CD4-positive, alpha-beta T cell (primary cell): ENCODE measurements at places on chromosomes 6 and 20. TPM values are rescaled to one million over a fixed set of nuclear protein-coding genes. Genes with fewer than 3 reads are reported as not detected.
A peak's percentile ranks its signal among the peaks of the same experiment; 100 is the strongest.

MUCL3 gene
- total RNA-seq, result not detected

- DNase-seq, result peak; percentile 75
- peaks cover 38% of the 10 kb centered on the region for H3K4me1 ChIP-seq
- no peaks in the 10 kb centered on the region for H3K27me3 ChIP-seq
- peaks cover 2% of the 10 kb centered on the region for H3K36me3 ChIP-seq
- peak overlapping the region; percentile 70 for H3K27ac ChIP-seq
These were observed 10.0 kb downstream of the SLCO4A1 start for GRCh38 chr20:62652041-62652893.

WFDC12 gene
- total RNA-seq, result not detected

DNA sequence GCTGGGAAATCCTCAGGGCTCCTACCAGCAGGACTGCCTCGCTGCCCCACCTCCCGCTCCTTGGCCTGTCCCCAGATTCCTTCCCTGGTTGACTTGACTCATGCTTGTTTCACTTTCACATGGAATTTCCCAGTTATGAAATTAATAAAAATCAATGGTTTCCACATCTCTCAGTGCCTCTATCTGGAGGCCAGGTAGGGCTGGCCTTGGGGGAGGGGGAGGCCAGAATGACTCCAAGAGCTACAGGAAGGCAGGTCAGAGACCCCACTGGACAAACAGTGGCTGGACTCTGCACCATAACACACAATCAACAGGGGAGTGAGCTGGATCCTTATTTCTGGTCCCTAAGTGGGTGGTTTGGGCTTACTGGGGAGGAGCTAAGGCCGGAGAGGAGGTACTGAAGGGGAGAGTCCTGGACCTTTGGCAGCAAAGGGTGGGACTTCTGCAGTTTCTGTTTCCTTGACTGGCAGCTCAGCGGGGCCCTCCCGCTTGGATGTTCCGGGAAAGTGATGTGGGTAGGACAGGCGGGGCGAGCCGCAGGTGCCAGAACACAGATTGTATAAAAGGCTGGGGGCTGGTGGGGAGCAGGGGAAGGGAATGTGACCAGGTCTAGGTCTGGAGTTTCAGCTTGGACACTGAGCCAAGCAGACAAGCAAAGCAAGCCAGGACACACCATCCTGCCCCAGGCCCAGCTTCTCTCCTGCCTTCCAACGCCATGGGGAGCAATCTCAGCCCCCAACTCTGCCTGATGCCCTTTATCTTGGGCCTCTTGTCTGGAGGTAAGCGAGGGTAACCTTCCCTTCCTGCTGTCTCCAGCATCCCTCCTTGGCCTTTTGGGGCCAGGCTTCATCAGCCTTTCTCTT is at the start of gene CFB:
Gene CFB (plus strand): TSS at position 589 of the 863 bp plus-strand sequence. CDS start 127 bp downstream, at position 716.
- H3K27me3 ChIP-seq, result peaks cover 14% of the 10 kb centered on the region
- DNase-seq, result no peak
- no peak within 1 kb of the TSS for H3K27ac ChIP-seq
- no peaks in the 10 kb centered on the region for H3K36me3 ChIP-seq

DNA sequence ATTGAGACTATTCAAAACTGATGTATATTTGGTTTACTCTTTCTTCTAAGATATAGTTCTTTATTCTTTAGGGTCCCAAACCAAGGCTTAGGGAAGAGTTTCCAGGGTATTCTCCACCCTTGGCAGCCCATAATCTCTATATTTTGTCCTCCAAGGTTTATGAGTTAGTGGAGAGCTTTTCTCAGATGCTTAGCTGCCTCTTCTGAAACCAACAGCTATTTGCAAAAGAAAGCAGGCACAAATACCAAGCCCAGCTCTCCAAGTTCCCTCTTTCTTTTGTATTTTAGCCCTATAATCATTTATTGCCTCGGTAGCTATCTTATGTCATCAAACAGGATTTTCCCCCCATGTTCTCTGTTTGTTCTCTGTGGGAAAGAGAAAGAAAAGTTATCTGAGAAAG is 39.1 kb upstream of the RBM24 start:
- H3K36me3 ChIP-seq, result no peaks in the 10 kb centered on the region
- no peak overlapping the region for H3K4me3 ChIP-seq
- no peak overlapping the region for H3K27ac ChIP-seq
- DNase-seq, result no peak
- no peaks in the 10 kb centered on the region for H3K4me1 ChIP-seq
- peaks cover 5% of the 10 kb centered on the region for H3K27me3 ChIP-seq

RAB23 gene
- 0.45 TPM for total RNA-seq

OR2H1 gene
- total RNA-seq, result not detected

GRCh38 chr6:126063512-126064146 is 77.3 kb downstream of the TRMT11 start:
- H3K4me3 ChIP-seq, result no peak overlapping the region
- DNase-seq, result no peak
- H3K4me1 ChIP-seq, result no peaks in the 10 kb centered on the region
- H3K27ac ChIP-seq, result no peak overlapping the region
- H3K36me3 ChIP-seq, result no peaks in the 10 kb centered on the region
- no peaks in the 10 kb centered on the region for H3K27me3 ChIP-seq

TSPO2 gene
- not detected for total RNA-seq

ZNF311 gene
- total RNA-seq, result 0.25 TPM

- H3K4me1 ChIP-seq, result peaks cover 31% of the 10 kb centered on the region
- H3K27ac ChIP-seq, result no peak overlapping the region
- peaks cover 77% of the 10 kb centered on the region for H3K36me3 ChIP-seq
- DNase-seq, result no peak
- H3K4me3 ChIP-seq, result no peak overlapping the region
These were observed 5.0 kb downstream of the ATP5F1E start for GRCh38 chr20:59026904-59027740.

- no peak overlapping the region for H3K4me3 ChIP-seq
- H3K27me3 ChIP-seq, result no peaks in the 10 kb centered on the region
- no peaks in the 10 kb centered on the region for H3K4me1 ChIP-seq
- no peak for DNase-seq
- H3K27ac ChIP-seq, result no peak overlapping the region
These were observed 31.6 kb downstream of the PSMG4 start for GRCh38 chr6:3290149-3290930.

DNA sequence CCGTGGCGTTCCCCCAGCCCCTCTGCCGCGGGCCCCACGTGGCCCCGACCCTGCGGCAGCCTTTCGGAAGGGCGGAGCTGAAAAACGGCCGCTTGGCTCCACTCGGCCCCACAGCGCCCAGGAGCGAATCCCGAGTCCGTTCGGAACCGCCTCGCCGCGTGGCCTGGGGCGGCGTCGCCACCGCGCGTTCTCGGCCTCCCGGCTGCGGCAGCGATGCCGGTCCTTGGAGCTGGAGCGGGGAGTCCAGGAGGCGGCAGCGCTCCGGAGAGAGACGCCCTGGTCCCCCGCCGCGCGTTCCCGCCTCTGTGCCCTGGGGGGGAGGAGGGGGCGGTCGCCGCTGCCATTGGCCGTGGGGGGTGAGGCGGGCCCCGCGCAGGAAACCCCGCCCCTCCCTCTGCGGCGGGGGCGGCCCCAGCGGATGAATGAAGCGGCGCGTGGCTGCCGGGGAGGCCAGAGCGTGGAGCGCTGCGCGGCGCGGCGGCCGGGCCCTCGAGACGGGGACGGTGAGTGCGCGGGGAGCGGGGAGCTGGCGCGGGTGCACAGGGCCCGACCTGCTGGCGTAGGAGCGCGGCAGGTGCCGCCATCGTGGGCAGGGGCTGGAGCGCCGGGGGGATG is at the start of gene SLCO4A1:
Gene SLCO4A1 (plus strand): TSS at position 453 of the 615 bp plus-strand sequence. CDS start 13,952 bp downstream, outside the sequence.
- no peaks in the 10 kb centered on the region for H3K27me3 ChIP-seq
- DNase-seq, result peak; percentile 91
- no peak within 1 kb of the TSS for H3K27ac ChIP-seq
- peaks cover 37% of the 10 kb centered on the region for H3K4me1 ChIP-seq
- H3K36me3 ChIP-seq, result no peaks in the 10 kb centered on the region

GRCh38 chr6:109701221-109701620 is 10.1 kb downstream of the FIG4 start:
- H3K36me3 ChIP-seq, result peaks cover 2% of the 10 kb centered on the region
- no peaks in the 10 kb centered on the region for H3K27me3 ChIP-seq
- no peak overlapping the region for H3K4me3 ChIP-seq
- H3K4me1 ChIP-seq, result no peaks in the 10 kb centered on the region

- H3K27ac ChIP-seq, result no peak overlapping the region
- H3K4me3 ChIP-seq, result no peak overlapping the region
- no peaks in the 10 kb centered on the region for H3K27me3 ChIP-seq
- H3K36me3 ChIP-seq, result no peaks in the 10 kb centered on the region
- DNase-seq, result no peak
These were observed 32.3 kb downstream of the SNAP25 start for GRCh38 chr20:10250902-10251301.

- no peaks in the 10 kb centered on the region for H3K4me1 ChIP-seq
- no peaks in the 10 kb centered on the region for H3K27me3 ChIP-seq
- H3K4me3 ChIP-seq, result no peak overlapping the region
- no peak for DNase-seq
These were observed 21.7 kb upstream of the GMNN start for GRCh38 chr6:24752917-24753492.

GRCh38 chr6:15110726-15111354 is 135.0 kb upstream of the JARID2 start:
- H3K36me3 ChIP-seq, result no peaks in the 10 kb centered on the region
- no peak overlapping the region for H3K4me3 ChIP-seq
- H3K27ac ChIP-seq, result no peak overlapping the region

TREM1 gene
- total RNA-seq, result 1.8 TPM

- H3K36me3 ChIP-seq, result no peaks in the 10 kb centered on the region
- no peak for DNase-seq
- no peak overlapping the region for H3K4me3 ChIP-seq
- no peaks in the 10 kb centered on the region for H3K4me1 ChIP-seq
- H3K27ac ChIP-seq, result no peak overlapping the region
These were observed 105.6 kb downstream of the ELOVL4 start for GRCh38 chr6:79841577-79842375.

SOBP gene
- 0.17 TPM for total RNA-seq

- H3K27me3 ChIP-seq, result no peaks in the 10 kb centered on the region
- no peak overlapping the region for H3K4me3 ChIP-seq
- H3K27ac ChIP-seq, result no peak overlapping the region
- no peak for DNase-seq
- no peaks in the 10 kb centered on the region for H3K36me3 ChIP-seq
- no peaks in the 10 kb centered on the region for H3K4me1 ChIP-seq
These were observed 97.6 kb downstream of the MRPL14 start for GRCh38 chr6:44029444-44030185.

DNA sequence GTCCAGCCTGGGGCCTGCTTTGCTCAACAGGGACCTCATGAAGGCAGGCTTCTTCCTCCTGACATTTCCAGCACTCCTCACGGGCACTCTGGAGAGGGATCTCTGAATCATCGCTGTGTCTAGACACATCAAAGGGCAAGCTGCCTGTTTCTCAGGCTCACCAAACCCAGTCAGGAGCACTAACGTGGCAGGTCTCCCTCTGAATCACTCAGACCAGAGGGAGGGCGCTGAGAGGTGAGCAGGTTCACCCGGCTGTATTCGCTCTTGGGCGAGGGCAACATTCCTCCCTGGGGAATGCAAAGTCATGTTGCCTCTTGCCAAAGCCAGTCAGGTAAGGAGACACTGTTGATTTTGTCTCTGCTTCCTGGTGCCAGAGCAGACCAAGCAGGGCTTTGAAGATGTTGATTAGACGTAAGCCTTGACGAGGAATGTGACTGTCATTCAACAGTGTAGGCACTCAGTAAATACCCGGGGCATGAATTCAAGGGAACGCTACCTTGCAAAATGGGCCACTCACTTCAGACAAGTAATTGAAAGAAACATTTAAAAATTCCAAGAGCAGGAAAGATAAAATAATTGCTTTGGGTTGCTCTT is 50.1 kb downstream of the CYP24A1 start:
- H3K27ac ChIP-seq, result no peak overlapping the region
- no peaks in the 10 kb centered on the region for H3K27me3 ChIP-seq
- no peaks in the 10 kb centered on the region for H3K36me3 ChIP-seq
- no peak overlapping the region for H3K4me3 ChIP-seq

GRCh38 chr6:160971171-160971570 is 20.4 kb upstream of the MAP3K4 start:
- no peak overlapping the region for H3K4me3 ChIP-seq
- no peak overlapping the region for H3K27ac ChIP-seq
- H3K4me1 ChIP-seq, result no peaks in the 10 kb centered on the region
- no peak for DNase-seq
- no peaks in the 10 kb centered on the region for H3K36me3 ChIP-seq

ZSCAN23 gene
- 0.19 TPM for total RNA-seq

DNA sequence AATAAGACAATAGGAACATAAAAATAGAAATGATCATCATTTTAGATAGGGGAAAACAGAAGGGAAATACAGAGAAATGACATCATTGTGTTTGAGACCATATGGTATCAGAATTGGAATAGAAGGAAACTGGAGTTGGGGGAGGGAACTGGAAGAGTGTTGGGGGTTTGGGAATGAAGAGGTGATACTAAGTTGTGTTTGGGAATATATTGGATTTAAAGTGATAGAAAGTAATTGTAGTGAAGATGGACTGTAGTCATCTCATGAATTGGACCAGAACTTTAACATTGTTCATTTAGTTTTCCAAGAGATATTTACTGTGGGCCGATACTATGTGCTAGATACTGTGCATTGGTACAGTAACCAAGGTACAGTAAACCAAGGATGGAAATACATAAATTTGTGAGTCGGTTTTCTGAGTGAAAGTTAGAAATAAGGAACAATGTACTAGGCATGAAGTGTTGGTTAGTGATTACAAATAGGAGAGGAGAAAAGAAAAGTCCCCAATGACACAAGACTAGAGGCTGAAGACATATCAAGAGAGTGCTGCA is 32.3 kb downstream of the KCNQ5 start:
- no peak overlapping the region for H3K4me3 ChIP-seq
- no peaks in the 10 kb centered on the region for H3K27me3 ChIP-seq
- no peak overlapping the region for H3K27ac ChIP-seq
- no peak for DNase-seq
- H3K4me1 ChIP-seq, result no peaks in the 10 kb centered on the region

DNA sequence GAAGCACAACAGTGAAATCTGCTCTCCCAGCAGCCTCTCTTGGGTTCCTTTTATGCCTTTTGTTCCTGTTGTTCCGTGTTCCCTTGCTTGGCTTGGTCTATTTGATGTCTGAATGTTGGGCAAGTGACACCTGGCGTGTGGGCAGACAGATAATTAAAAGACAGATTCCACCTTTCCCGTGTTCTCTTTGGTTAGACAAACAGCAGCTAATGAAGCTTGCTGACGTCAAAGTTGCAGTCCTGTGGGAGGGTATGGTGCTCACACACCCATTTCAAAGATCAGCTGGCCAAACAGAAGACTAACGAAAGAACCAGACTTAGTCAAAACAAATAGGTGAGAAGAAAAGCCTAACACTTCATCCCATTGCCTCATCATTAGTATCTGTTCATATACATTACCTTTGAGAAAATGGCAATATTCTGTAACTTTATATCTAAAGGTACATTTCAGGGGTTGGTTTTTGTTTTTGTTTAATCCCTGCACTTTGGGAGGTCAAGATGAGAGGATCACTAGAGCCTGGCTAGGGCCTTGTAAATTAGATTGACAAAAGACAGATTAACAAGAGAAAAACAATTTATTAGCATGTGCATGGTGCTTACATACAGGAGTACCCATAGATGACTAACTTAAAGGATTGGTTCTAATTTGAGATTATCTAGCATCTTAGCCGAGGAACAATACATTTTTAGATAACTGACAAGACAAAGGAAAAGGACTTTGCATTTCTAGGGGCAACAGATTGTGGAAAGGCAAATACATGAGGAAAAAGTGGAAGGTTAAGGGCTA is 48.9 kb upstream of the TNFRSF21 start:
- H3K36me3 ChIP-seq, result no peaks in the 10 kb centered on the region
- H3K4me3 ChIP-seq, result no peak overlapping the region
- DNase-seq, result no peak
- H3K4me1 ChIP-seq, result no peaks in the 10 kb centered on the region
- H3K27ac ChIP-seq, result no peak overlapping the region
